ENCODE measurements at places on chromosomes 5 and 9.

GRCh38 chr5:55063899-55064298 is 38.5 kb upstream of the GZMA start:
- DNase-seq, result no peak

GRCh38 chr9:88071331-88071730 is 66.9 kb downstream of the SPATA31C2 start:
- no peak for DNase-seq

- no peak for DNase-seq
These were observed 69.7 kb downstream of the ABCA1 start for GRCh38 chr9:104858271-104858670.

DNA sequence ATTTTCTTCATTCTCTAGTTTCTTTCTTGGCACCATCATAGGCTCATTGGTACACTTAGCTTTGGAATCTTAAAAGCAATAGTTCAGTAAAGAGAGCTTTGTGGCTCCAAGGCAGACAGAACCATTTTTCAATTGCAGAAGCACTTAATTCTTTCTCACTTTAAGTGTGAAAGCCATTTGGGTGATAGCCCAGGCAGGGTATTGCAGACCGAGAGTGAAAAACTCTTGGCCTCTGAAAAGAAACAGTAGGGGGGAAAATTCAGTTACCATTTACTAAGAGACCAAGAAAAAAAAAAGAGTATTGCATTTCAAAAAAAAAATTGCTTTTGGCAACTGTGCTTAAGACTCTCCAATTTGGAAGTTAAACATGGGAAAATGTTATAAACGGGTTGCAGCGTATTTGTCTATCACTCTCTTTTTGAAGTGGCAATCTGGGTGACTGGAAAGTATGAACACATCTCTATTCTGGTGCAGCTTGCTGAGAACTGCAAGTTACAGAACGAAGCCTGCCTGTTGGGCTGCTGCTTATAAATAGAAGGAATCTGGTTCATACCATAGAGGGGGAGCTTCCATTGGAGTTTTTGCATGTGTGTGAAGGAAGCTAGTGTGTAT is 170.5 kb downstream of the TLE4 start:
- no peak for DNase-seq
